ENCODE measurements at places on chromosomes 12 and 14.

DNA sequence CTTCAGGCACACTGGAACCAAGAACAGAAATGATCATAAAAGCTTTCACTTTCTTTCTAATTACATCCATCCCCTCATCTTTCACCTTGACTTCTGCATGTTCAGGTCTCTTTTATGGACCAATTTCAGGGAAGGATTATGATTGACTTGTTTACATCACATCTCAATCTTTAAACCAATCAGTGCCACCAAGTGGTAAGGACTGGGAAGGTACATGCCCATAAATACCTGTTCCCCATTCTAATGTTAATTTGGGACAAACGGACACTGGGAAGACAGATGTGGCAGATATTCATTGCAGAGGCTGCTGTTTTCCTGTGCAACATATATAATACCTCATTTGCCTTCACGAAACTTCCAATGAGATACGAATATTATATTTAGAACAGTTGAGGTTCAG lies 978.1 kb downstream of the GALC start:
- no peak for DNase-seq

- DNase-seq = no peak
Observed at GRCh38 chr12:54392485-54393206, 8.1 kb upstream of the ZNF385A start.

DNA sequence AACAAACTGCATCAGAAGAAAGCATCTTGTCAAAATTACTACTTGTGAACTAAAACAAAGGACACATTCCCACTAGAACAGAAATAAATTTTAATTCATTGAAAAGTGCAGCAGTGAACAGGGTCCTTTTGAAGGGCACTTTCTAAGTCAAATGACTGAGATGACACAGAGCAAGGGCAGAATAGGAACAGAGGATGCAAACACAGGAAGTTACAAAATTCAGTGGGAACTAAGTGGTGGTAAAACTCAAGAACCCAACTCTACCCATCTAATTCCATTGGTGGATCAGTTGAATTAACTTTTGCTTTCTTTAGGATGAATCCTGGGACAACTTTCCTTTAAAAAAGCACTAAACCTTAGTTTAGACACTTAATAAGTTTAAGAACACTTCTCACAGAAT lies 45.8 kb downstream of the GNS start:
- DNase-seq = no peak

DNA sequence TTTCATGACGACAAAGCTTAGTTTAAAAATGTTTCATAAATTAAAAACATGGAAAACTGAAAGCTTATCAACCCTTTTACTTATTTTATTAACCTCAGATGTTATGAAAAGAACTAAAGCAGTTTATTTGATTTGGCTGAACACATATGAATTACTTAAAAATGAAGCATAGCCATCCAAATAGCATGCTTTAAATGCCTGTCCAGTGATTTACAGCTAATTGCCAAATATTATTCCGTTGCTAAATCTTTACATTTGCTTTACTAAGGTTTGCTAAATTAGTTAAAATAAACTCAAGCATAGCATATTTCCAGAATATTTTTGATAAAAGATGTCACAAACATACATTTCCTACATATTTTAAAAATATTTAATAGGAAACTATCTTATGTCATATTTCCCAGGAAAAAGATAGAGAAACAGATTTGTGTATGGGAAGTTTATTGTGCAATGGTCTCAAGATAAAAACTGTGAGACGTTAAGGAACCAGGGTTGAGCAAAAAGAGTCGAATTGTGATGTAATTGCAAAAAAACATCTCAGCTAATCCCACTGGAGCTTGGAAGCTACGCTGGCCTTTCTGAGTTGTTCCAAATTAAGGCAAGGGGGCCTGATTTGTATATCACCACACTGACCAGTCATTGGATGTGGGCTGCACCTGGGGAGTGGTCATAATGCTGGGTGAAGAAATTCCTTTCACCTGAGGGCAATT lies 25.8 kb downstream of the GPR135 start:
- no peak for DNase-seq

GRCh38 chr12:114311974-114312373 lies 94.0 kb downstream of the TBX5 start:
- no peak for DNase-seq

- DNase-seq = peak; percentile 60
Observed at GRCh38 chr12:71662849-71663560, 643 bp downstream of the ZFC3H1 start.

GRCh38 chr12:121769831-121770301 lies 23.6 kb downstream of the RHOF start:
- DNase-seq = no peak

- no peak for DNase-seq
Observed at GRCh38 chr12:73935817-73936216, 601.8 kb upstream of the ATXN7L3B start.

DNA sequence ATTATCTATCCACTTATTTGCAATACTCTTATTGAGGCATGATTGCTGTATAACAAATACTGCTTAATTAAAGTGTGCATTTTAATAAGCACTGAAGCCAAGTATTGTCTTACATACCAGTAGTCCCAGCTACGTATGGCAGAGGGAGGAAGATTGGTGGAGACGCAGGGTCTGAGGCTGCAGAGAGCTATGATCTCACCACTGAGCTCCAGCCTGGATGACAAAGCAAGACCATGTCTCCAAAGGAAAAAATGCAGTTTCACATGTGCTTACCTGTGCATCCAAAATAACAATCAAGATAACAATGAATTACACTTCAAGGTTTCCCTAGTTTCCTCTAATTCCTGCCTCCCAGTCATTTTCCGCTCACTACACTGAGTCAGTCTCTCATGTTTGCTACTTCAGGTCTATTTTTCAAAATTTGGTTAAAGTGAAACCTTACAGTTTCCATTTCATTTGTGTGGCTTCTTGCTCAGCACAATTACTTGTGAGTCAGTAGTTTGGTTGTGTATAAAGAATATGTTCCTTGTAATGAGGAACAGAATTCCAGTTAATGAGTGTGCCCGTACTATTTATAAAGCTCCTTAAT lies 1250.1 kb downstream of the TMEM121 start:
- no peak for DNase-seq

DNA sequence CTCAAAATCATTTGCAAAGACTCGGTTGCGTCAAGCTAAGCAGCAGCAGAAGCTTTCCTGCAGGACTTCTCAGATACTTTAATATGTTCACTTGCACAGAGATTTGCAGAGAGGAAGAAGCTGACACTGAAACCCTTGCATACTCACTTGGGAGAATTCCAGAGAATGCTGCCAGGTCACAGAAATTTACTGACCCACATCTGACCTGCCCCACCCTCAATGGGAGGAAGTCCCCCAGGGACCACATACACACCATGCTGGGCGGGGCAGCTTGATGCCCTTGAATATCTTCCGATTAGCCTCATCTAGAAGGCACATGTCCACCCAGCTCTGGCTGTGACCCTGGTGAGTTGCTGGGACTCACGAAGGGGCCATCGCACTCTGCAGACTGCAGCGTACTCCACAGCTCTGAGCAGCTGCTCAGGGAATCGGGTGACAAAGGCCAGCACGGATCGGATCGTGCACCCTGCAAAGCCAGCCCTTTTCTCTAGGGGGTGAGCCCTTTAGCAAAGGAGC lies 83.2 kb downstream of the ITPK1 start:
- no peak for DNase-seq

GRCh38 chr12:85425349-85425612 lies 145.3 kb downstream of the ALX1 start:
- no peak for DNase-seq

DNA sequence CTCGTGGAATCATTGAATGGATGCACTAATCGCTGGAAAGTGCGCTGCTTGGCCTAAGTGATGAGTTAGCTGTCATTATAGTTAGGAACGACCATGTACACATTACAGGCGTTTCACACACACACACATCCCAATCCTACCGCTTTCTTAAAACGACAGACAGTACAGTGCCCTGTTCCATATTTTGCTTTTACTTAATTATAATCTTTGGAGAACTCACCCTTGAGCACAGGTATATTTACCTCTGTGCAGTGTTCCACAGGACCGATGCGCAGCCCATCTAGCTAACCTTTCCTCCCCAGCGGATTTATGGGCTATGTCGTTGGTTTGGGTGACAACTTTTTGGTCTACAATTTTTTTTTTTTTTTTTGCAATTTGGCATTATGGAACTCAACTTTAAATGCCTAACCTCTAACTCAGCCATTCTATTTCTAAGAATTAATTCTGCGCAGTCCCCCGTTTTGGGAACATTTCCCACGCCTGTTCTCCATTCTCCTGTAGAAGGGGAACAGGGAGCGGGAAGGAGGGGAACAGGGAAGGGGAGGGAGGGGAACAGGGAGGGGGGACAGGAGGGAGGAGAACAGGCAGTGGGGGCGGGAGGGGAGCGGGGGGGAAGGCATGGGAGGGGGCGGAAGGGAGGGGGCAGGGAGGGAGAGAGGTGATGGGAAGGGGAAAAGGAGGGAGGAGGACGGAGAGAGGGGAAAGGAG lies 663 bp upstream of the ULK1 start:
- no peak for DNase-seq

GRCh38 chr14:38107216-38107631 lies 100.5 kb upstream of the SSTR1 start:
- no peak for DNase-seq

GRCh38 chr12:15488481-15488880 lies 166.2 kb downstream of the PTPRO start:
- DNase-seq = no peak

GRCh38 chr14:30603402-30603801 lies 18.7 kb upstream of the SCFD1 start:
- DNase-seq = no peak

DNA sequence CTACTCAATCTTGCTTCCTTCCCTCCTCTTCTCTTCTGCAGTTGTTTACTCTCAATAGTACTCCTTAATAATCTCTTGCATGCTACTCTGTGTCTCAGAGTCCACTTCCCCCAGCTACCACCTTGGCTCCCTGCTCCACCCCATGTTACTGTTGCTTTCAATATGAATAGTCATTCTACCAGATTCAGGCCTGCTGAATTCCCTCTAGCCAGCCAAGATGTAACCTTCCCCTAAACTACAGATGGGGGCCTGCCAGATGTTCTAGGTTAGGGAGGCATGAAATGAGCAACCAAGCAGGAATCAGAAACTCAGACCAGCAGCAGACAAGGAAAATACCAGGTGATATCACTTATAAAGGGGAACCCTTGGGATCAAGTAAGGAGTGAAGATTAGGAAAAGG lies 392.1 kb upstream of the DDHD1 start:
- no peak for DNase-seq

GRCh38 chr12:121536054-121536898 lies 44.5 kb downstream of the KDM2B start:
- no peak for DNase-seq

GRCh38 chr12:109840305-109841074 lies 7.3 kb upstream of the TRPV4 start:
- DNase-seq = no peak

DNA sequence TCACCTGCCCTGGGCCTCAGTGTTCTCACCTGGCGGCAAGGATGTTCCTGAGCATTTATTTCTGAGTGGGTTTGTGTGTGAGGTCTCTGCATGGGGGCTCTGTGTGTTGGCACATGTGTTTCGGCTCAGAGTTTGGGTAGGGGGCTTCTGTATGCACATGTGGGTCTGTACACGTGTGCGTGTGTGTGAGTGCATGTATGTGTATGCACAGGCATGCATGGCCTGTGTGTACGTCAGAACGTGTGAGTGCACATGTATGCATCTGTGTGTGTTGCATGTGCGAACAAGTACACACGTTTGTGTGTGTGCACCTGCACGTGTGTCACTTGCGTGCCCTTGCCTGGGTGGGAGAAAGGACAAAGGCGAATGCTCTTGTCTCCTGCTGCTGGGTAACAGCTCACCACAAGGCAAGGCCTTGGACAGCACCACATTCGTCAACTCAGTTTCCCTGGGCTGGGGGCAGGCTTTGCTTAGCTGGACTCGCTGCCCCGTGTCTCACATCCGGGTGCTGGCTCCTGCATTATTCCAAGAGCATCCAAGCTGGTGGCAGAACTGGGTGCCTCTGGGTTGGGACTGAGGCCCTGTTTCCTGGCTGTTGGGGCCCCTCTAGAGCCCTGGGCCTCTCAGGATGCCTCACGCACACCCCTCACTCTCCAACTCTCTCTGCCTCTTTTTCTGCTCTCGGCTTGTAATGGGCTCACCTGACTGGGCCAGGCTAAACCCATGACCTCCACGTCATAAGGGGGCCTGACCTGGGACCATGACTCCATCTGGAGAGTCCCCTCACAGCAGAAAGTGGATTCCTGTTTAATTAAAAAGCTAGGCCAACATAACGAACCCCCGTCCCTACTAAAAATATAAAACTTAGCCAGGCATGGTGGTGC lies 153.6 kb upstream of the C14orf180 start:
- DNase-seq = no peak

DNA sequence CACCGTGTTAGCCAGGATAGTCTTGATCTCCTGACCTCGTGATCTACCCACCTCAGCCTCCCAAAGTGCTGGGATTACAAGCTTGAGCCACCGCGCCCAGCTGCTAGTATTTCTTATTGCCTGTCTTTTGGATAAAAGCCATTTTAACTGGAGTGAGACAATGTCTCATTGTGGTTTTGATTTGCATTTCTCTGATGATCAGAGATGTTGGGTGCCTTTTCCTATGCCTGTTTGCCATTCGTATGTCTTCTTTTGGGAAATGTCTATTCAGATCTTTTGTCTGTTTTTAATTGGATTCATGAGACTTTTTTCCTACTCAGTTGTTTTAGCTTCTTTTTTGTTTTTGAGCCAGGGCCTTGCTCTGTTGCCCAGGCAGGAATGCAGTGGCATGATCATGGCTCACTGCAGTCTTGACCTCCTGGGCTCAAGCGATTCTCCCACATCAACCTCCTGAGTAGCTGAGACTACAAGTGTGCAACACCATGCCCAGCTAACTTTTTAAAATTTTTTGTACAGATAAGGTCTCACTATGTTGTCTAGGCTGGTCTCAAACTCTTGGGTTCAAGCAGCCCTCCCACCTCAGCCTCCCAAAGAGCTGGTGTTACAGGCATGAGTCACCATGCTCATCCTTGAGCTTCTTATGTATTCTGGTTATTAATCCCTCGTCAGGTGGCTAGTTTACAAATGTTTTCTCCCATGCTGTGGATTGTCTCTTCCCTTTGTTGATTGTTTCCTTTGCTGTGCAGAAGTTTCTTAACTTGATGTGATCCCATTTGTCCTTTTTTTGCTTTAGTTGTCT lies 65.9 kb downstream of the ACACB start:
- DNase-seq = no peak

DNA sequence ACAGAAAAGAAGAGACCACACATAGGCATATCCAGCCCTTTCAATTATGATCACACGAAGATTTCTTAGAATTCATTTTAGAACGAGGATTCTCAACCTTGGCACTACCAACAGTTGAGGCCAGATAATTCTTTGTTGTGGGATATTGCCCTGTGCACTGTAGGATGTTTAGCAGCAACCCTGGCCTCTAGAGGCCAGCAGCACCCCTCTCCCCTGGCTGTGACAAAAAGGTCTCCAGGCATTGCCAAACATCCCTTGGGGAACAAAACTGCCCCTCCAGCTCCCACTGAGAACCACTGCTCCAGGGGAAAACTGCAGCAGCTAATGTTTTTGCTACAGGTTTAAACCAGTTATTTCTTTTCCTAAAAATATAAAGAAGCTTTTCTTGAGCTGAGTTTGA lies 7.1 kb downstream of the NT5DC3 start:
- DNase-seq = no peak

- peak; percentile 38 for DNase-seq
Observed at GRCh38 chr14:105061428-105062047, 3.7 kb downstream of the GPR132 start.
